ENCODE measurements at places on chromosomes 11 and 22.

GRCh38 chr11:58301576-58301975 lies 33.5 kb upstream of the OR10W1 start:
- DNase-seq, result no peak

DNA sequence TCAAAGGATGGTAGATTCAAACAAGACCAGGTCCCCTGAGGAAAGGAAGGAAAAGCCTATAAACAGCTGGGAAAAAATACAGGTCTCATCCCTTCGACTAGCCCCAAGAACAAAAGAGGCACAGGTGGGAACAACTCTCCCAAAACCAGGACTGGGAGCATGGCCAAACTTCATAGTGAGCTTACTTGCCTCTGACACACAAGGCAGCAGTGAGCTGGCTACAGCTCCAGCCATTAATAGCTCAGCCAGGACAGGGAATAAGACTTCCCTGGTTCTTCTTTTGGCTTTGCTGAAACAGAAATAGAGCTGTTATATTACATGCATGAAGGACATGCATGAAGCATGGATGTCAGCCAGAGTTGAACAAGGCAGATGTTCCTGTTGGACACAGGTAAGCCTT lies at the start of gene OR10A2:
OR10A2 (plus strand) TSS at position 97 of the 400 bp plus-strand sequence. CDS start 6,698 bp downstream, outside the sequence.
- no peak for DNase-seq

GRCh38 chr11:46639197-46639839 lies 22.0 kb downstream of the ATG13 start:
- no peak for DNase-seq

DNA sequence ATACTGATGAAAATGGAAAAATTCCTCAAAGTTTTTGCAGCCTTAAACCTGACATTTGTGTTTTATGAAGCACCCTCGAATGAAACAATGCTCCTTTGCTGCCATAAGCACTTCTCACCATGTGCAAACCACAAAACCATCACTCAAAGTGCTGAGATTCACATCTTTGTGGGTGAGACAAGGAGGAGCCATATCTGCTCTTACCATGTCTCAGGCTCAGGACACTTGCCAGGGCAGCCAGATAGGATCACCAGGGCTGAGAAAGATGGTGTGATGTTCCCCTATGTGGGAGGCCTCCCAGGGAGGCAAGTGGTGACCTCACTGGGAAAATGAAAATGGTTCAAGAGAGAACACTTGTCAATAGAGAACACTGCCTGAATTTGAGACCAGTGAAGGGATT lies 120.4 kb downstream of the CCDC34 start:
- DNase-seq, result no peak

DNA sequence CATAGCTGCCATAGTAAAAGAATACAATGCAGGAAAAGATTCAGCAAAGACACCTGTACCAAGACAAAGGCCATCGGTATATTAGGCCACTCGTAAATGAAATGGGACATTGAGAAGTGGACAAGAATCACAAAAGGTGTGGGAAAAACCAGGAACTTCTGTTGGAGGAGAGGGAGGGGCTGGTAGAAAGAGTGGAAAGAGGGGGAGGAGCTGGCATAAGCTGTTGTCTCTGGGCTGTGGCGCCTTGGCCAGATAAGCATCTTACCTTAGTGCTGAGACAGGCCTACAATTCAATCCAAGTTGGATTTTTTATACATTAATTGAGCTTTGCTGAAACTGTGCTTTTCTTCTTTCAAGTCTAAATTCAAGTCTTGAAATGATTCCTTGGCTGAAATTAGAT lies 37.1 kb downstream of the ZNF202 start:
- DNase-seq, result no peak

DNA sequence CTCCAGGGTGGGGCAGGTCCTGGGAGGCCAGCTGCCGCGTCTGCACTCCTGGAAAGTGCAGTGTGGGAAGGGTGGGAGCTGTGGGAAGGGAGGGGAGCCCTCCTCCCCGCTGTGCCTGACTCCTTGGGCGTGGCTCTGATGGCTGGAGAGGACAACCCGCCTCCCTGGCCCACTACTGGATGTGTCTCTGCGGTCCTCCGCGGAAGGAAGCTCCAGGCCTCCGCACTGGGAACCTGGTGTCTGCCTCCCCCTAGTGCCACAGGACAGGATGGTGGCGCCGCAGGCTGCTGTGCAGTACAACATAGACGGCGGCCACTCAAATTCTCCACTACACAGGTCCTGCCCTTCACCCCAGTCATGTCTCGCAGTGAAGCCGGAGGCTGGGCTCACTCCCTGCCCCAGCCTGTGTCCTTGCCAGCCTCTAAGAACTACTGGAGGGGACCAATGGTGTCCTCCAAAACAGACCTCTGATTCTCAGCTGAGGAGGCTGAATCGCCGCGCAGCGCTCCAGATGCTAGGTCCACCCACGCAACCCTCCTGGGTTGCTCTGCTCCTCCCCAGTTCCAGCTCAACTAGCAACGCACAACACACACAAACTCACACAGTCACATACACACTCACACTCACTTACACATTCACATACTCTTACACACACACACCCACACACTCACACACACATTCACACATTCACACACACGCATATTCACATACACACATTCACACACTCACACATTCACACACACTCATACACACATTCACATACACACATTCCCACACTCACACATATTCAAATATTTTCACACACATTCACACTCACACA lies 12.4 kb upstream of the DSCAML1 start:
- DNase-seq, result no peak

DNA sequence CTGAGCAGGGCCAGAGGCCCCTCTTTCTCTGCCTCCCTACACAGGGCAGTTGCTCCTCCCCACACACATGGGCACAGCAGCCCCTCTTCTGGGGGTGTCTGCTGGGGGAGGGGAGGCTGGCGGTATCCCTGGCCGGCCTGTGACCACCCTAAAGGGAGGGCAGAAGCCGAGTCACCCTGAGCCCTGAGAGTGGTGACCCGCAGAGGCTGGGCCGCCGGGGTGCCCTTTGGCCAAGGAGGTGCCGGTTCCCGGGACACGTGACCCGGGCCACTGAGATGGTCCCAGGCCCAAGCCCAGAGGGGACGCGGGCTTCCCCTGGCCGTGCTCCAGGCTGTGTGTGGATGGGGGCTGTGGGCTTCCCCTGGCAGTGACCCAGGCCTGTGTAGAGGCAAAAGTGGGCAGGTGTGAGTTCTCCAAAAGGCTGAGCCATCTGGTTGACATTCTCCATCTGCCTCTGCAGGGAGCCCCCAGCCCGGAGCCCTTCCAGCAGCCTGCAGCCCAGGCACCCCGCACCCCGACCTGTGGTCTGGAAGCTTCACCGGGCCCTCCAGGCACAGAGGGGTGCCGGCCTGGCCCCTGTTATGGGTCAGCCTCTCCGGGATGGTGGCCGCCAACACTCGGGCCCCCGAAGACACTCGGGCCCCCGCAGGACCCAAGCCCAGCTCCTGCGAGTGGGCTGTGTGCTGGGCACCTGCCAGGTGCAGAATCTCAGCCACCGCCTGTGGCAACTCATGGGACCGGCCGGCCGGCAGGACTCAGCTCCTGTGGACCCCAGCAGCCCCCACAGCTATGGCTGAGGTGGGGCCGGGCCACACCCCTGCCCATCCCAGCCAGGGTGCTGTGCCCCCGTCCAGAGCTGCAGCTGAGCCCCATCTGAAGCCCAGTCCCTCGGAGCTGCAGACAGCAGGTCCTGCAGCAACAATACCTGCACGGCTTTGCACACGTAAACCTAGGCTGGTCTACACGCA lies 1.0 kb downstream of the ADM2 start:
- no peak for DNase-seq

- DNase-seq, result no peak
Observed at GRCh38 chr11:134289789-134290188, 13.6 kb downstream of the GLB1L3 start.

DNA sequence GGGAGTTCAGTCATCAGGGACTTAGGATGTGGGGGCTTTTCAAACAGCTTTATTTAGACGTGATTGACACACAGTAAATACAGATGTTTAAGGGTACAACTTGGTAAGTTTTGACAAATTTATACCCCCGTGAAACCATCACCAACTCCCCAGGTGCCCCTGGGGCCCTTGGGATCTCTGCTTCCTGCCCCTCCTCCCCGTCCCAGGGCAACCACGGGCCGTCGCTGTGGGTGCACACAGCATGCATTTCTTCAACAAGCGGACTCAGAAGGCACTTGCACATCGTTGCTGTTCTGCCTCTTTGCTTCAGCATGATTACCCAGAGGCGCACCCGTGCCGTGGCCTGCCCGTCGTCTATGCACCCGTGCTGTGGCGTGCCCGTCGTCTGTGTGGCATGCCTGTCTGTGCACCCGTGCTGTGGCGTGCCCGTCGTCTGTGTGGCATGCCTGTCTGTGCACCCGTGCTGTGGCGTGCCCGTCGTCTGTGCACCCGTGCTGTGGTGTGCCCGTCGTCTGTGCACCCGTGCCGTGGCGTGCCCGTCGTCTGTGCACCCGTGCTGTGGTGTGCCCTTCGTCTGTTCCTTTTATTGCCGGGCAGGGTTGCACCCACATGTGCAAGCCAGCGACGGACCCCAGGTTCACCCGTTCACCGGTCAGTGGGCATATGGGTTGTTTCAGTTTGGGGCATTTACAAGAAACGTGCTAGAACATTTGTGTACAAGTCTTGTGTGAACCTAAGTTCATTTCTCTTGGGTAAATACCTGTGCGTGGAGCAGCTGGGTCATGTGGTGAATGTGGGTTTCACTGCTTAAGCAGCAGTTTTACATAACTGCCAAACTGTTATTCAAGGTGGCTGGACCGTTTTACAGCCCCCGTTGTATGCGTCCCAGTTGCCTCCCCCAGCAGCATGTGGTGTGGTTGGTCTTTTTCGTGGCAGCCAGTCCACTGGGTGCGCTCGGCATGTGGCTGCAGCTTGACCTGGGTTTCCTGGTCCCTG lies 8.3 kb downstream of the CD81 start:
- DNase-seq, result no peak

- DNase-seq, result no peak
Observed at GRCh38 chr22:34812631-34813030, 253.3 kb upstream of the ISX start.

DNA sequence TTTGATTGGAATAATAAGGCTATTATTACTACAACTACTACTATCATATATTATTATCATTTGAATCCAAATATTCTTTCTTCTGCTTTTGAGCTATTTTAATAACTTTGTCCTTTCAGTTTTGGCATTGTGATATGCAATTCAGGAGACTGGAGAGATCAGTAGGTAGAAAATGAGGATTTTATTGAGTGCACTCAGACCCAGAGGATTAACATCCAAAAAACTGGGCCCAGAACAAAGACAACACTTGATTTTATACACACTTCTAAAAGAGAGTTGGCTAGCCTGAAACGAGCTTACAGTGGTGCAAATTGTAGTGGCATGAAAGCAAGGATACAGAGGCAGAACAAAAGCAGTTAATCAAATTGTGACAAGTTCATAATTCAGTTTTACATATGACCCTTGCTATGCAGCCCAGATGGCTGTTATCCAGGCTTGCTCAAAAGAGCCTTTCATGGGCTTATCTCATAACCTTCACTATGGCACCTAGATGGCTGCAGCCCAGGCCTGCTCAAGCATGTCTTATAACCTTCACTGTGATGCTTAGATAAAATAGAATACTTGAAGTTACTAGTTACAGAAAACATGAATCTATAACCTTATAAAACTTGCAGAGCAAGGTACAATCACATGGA lies 796.3 kb upstream of the RAG2 start:
- no peak for DNase-seq

DNA sequence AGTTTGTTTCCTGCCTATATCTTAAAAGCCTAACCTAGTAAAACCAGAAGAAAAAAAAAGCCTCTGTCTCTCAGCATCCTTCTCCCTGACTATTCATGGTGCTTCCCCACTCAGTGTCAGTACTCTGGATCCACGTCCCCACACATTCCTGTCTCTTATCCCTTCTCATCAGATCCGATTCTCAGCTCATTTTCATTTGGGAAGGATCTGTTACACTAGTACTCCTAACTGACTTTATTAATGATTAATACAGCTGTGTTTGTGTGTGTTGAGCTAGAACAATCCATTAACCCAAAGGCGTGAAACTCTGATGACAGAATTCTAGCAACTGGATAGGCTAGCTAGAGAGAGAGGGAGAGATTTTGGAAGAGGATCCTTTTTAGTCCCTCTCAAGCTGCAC lies 1.5 kb downstream of the PRRG4 start:
- no peak for DNase-seq

DNA sequence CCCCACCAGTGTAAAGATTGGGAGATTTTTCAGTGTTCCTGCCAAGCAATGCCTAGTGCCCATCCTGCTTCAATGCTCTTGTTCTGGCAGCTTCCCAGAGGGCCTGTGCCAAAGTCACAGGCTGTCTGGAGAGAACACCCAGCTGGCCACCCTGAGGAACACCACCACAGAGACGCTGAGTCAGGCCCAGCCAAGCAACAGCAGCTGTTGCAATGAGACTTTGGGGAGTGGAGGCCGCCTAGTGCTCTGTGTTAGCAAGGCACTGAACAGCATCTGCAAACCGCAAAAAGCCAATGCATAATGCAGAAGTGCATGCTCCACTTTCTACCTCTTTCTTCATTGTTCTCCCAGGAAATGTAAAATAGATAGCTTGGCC lies 168.1 kb downstream of the NXPE2 start:
- DNase-seq, result no peak

DNA sequence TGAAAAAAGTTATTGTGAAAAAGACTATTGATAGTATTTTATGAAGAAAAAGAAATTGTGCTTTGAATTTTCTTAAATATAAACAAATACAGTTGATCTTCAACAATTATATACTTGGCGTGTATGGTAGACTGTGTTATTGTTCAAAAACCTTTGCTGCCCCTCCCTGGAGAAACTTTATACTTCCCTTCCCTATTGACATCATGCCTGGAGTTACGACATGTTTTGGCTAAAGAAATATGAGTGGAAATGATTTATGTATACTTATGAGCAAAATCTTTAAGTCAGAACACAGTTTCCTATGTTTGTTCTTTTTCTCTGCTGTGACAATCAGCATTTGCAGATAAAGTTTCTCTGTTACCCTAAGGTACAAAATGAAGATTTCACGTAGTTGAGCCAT lies 243.8 kb downstream of the TMEM135 start:
- DNase-seq, result no peak

DNA sequence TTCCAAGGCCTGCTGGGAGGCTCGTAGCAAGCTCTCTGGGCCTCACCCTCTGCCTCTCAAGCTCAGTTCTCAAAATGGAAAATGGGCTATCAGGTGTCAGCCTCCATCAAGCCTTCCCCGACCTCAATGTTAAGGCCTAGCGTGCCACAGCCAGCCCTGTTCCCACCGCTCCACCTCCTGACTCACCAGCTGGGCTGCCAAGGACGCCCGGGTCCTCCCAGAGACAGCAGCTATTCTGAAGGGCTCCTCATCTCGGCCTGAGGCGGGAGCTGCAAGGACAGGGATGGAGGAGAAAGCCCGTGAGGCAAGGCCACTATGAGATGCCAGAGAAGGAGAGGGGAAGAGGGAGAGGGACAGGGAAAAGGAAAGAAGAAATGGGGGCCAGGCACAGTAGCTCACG lies 19.9 kb downstream of the ARAP1 start:
- no peak for DNase-seq

GRCh38 chr11:89495951-89496350 lies 4.8 kb upstream of the NOX4 start:
- DNase-seq, result no peak

All from progenitor cell of endocrine pancreas (in vitro differentiated cells).